HepG2 (cell line): ENCODE measurements at places on chromosomes 2 and 18. TPM values are rescaled to one million over a fixed set of nuclear protein-coding genes. Genes with fewer than 3 reads are reported as not detected.

ADCYAP1 gene
- total RNA-seq = not detected in 2 replicates

EDAR gene
- total RNA-seq = not detected in 2 replicates

ABCG8 gene
- total RNA-seq = 6.8 and 8.8 TPM in 2 replicates

DOK6 gene
- total RNA-seq = 14.7 and 17.2 TPM in 2 replicates

KCNG3 gene
- total RNA-seq = 4.8 and 5.2 TPM in 2 replicates

SFT2D3 gene
- 4.6 and 9.4 TPM in 2 replicates for total RNA-seq

CLEC4F gene
- 0.13 TPM in 2 replicates for total RNA-seq

MSH6 gene
- 113 and 168 TPM in 2 replicates for total RNA-seq

OTOS gene
- not detected in 2 replicates for total RNA-seq

RESP18 gene
- total RNA-seq = not detected in 2 replicates
